ENCODE measurements at places on chromosomes 12 and 14. TPM values are rescaled to one million over a fixed set of nuclear protein-coding genes. Genes with fewer than 3 reads are reported as not detected.

Gene KRT2
- total RNA-seq = not detected

Gene PLXNC1
- 6.1 TPM for total RNA-seq

Gene ZFYVE26
- total RNA-seq = 24.3 TPM

Gene KRT6C
- not detected for total RNA-seq

Gene PLEKHG7
- total RNA-seq = not detected

Gene KRT86
- total RNA-seq = not detected

DNA sequence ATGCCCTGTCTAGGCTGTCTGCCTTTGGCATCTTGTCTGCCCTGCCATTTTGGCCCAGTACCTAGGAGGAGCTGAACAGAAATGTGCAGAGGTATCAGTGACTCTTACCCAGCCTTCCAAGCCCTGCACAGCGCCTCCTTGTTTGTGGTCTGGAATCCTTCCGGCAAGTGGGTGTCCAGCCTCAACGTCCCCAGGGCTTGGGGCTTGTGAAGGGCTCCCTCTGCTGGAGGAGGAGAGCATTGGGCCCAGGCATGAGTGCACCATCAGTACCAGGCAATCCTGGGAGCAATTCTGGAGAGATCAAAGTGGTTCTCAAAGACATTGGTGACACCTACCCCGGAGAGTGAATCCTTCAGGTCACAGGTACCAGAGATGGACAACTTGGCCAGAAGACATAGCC lies 2.4 kb upstream of the TCL1B start:
- DNase-seq = no peak

GRCh38 chr12:64125913-64126312 lies 96.2 kb downstream of the KICS2 start:
- peak; percentile 23 for DNase-seq

- no peak for DNase-seq
Observed at GRCh38 chr12:105245291-105245690, 9.3 kb upstream of the APPL2 start.

DNA sequence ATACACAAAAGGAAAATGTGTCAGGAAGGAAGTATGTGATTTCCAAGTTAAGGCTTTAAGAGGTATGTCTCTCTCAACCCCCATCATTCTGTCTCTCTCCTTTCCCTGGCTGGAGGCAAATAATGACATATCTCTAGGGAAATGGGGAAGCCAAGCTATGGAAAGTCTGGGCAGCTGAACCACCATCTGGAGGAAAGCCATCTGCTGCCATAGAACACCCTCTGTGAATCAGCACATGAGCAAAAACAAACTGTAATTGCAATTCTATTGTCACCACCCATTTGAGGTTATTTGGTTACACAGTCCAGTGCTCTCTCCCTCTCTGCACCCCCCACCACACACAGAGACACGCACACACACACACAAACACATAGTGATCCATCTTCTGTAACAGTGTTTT lies 766.2 kb downstream of the FLRT2 start:
- peak; percentile 25 for DNase-seq

Measured in fibroblast of the aortic adventitia (primary cell).